ENCODE measurements at places on chromosomes 1 and 21.
A peak's percentile ranks its signal among the peaks of the same experiment; 100 is the strongest.

GRCh38 chr1:161070761-161071160 lies 1.1 kb upstream of the ARHGAP30 start:
- no peak for DNase-seq

- no peak for DNase-seq
These were observed 37.7 kb upstream of the VN1R5 start for GRCh38 chr1:247218121-247218651.

- no peak for DNase-seq
These were observed 2.8 kb downstream of the CSF1 start for GRCh38 chr1:109913360-109913879.

GRCh38 chr1:47262787-47263413 lies 30.9 kb upstream of the TAL1 start:
- DNase-seq = no peak

- no peak for DNase-seq
These were observed 308.6 kb downstream of the PBX1 start for GRCh38 chr1:164867590-164867989.

GRCh38 chr1:19469004-19469403 lies 16.3 kb downstream of the CAPZB start:
- no peak for DNase-seq

- no peak for DNase-seq
These were observed 1786.6 kb downstream of the PLA2G4A start for GRCh38 chr1:188615321-188615720.

- DNase-seq = peak; percentile 63
These were observed 7.3 kb upstream of the CACNA1S start for GRCh38 chr1:201119206-201120197.

DNA sequence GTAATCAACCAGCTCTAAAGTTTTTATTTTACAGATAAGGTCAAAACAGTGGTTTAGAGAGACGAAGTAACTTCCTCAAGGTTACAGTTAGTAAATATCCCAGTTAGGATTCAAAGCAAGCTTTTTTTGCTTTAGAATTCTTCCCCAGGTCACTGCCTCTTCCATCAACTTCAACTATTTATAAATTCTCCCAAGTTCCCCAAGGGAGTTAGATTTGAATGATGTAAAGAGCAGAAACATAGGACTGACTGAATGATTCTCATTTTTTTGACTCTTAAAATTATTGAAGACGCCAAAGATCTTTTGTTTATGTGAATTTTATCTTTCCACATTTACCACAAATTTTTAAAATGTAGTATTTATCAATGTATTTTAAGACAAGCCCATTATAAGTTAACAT lies 4.1 kb downstream of the POGZ start:
- DNase-seq = no peak

- no peak for DNase-seq
These were observed 213.0 kb downstream of the LMX1A start for GRCh38 chr1:165143437-165144065.

DNA sequence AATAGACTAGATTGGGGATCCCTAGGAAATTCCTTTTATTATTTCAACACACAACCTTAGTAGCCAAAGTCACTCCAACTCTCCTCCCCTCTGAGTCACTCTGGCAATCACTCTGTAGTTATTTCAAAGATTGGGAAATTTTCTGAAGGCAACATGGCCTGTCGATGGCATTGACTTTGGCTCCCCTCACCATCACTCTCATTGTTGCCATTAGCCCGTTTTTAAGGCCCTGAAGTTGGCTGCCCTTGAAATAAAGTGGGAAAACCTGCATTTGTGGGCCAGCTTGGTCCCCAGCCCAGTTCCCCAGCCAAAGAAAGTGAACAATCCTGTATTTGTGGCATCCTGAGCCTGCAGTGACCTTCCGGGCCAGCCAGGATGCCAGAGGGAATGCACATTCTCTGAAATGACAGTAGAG lies 52.5 kb downstream of the CDC7 start:
- DNase-seq = no peak

DNA sequence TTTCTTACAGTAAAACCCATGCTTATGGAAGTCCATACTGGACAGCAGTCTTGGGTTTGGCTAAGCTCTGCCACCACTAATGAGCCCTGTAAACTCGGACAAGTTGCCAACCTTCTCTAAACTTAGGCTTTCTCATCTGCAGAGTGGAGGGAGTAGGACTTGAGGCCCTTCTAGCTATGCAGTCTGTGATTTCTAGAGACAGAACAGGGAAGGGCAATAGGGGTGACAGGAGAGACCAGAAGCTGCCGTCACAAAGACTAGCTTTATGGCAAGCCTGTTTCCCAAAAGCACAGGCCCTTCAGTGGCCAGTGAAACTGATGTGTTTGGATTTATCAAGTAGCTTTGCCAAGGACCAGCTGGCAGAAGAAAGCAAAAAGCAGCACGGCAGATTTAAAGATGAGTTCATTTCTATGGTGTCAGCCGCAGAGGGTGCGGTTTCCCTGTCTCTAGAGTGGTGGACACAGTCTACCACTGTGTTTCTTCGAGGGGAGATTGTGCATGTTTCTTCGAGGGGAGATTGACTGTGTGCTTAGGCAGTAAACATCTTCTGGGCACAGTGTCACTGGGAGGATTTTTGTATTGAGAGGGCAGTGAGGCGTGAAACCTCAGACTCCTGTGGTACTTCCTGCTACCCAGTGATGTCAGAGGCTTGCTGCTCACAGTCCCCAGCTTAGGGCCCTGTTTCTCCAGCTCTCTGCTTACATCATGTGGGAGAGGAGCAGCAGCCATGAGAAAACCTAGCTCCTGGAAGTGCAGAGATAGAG lies 119.0 kb downstream of the ROR1 start:
- peak; percentile 28 for DNase-seq

DNA sequence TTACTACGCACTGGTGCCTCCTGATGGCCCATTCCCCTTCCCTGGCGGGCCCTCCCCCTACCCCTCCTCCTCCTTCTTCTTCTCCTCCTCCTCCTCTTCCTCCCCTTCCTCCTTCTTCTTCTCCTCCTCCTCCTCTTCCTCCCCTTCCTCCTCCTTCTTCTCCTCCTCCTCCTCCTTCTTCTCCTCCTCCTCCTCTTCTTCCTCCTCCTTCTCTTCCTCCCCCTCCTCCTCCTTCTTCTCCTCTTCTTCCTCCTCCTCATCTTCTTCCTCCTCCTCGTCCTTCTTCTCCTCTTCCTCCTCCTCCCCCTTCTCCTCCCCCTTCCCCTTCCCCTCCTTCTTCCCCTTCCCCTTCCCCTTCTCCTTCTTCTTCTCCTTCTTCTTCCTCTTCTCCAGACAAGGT lies 64.7 kb upstream of the COG2 start:
- DNase-seq = no peak

DNA sequence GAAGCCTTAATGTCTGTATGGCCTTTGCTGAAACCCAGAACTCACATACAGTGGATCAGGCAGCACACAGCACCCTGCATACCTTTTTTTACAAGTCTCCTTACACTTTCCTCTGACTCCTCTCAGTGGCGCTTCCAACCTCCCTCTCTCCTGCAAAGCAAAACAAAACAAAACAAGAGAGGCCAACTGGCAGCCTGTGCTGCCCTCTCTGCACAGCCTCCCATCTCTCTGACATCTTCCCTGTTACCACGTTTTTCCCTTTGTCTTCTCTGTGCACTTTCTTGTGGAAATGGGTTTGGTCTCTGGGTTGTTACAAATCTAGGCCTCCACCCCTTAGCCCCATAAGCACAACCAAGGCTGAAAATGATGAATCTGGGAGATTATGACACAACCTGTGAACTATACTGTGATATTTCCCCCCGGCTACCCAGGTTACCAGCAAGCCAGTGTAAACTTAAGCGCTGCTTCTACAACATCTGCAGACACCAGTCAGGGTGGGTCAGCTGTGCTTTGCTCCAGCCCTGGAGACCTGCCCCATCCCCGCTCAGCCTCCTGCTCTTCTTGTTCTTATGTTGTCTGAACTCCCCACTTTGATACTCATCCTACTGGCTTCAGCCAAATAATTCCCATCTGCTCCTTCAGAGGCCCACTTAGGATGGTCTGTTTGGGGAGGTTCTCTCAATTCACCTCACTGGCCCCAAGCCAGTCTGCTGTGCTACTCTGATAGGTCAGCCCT lies 54.9 kb upstream of the FMOD start:
- DNase-seq = no peak

- no peak for DNase-seq
These were observed 74.7 kb downstream of the ARHGEF16 start for GRCh38 chr1:3529099-3529729.
